Small intestine (tissue), 16 donors: ENCODE measurements at places on chromosomes 5 and 9. TPM values are rescaled to one million over a fixed set of nuclear protein-coding genes. Genes with fewer than 3 reads are reported as not detected.

DNA sequence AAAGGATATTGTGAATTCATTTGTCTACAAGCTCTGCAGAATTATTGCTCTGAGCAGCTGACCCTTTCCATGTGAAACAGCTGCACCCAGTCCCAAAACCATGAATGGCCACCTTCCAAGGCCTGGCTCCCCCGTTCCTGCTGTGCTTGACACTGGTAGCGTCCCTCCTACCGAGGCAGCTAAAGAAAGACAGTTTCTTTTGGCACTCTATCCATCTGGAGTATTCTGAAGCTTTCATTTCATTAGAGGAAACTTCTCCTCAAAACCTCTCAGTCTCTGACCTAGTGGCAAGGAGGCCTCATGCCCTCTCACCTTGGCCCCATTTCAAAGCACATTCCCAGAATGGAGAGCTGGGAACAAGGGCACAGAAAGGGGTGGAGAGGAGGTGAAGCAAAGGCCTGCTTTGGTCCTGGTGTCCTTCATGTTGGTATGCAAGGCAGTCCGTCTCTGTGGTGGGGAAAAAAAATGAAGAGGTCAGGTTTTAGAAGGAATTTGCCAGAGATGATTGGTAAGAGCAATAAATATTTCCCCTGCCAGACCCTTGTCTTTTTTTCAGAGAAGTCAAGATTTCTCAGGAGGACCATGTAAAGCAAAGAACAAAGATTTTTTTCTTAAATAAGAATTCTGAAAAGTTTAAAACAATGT is 232.0 kb downstream of the RFK start:
- DNase-seq, result no peak
- no peaks in the 10 kb centered on the region for H3K27me3 ChIP-seq
- H3K4me3 ChIP-seq, result no peak overlapping the region
- peaks cover 6% of the 10 kb centered on the region for H3K36me3 ChIP-seq
- H3K27ac ChIP-seq, result peak overlapping the region; percentile 9

- no peaks in the 10 kb centered on the region for H3K36me3 ChIP-seq
- peak; percentile 89 for DNase-seq
- H3K4me3 ChIP-seq, result no peak overlapping the region
- H3K4me1 ChIP-seq, result peaks cover 12% of the 10 kb centered on the region
- no peak overlapping the region for H3K27ac ChIP-seq
Observed at GRCh38 chr9:107389617-107390071, 99.9 kb downstream of the KLF4 start.

DNA sequence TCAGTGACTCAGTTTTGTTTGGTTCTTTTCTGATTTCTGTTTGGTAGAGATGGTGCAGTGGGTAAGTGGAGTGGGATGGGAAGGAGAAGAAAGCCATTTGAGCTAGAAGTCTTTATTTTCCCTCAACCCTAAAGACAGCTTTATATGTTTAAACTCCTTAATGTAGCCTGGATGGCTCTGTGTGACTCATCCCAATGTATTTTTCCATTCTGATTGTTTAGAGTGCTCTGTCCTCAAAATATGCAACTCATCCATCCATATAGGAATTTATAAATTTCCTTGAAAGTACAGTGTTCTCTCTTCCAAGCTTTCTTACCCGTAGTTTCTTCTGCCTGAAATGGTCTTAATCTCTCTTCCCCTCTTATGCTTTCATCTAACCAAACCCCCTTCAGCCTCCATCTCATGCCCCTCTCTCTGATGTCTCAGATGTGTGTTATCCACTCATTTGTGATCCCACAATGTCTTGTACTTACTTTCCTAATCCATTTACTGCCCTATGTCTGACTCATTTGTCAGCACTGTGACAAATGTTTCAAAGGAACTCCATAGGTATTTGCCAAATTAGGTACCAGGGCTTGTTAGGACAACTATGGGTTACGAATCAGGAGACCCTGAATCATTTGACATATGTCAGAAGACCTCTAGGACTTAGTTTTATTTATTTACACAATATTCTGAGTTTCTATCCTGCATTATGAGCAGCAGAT is 217.5 kb upstream of the SGCD start:
- no peaks in the 10 kb centered on the region for H3K4me1 ChIP-seq
- H3K36me3 ChIP-seq, result no peaks in the 10 kb centered on the region
- DNase-seq, result no peak
- no peak overlapping the region for H3K27ac ChIP-seq

Gene C5orf58
- polyA plus RNA-seq, result not detected

Gene RAB3C
- 0.22 TPM for polyA plus RNA-seq
